OCI-LY7 (cell line): ENCODE measurements at places on chromosomes 11 and 22.

- no peak for DNase-seq
These were observed 242.7 kb upstream of the CHORDC1 start for GRCh38 chr11:90465553-90465952.

DNA sequence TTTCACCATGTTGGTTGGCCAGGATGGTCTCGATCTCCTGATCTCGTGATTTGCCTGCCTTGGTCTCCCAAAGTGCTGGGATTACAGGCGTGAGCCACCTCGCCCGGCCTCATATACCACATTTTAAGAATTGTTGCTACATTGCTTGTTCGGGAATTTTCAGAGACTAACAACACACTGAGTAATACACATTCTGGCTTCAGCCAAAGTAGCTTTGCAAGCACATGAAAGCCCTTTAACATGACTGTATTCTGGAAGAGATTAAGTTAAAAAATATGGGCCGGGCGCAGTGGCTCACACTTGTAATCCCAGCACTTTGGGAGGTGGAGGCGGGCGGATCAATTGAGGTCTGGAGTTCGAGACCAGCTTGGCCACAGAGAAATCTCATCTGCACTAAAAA is 15.0 kb downstream of the CRTAM start:
- no peak for DNase-seq

- DNase-seq = no peak
These were observed 13.2 kb downstream of the MAP6 start for GRCh38 chr11:75655605-75656004.

- peak; percentile 56 for DNase-seq
These were observed 16.3 kb upstream of the CYP2R1 start for GRCh38 chr11:14908214-14908880.

GRCh38 chr11:1598816-1599215 is 722 bp upstream of the KRTAP5-2 start:
- no peak for DNase-seq

- no peak for DNase-seq
These were observed 2.8 kb upstream of the GRAMD4 start for GRCh38 chr22:46617207-46617985.

- peak; percentile 78 for DNase-seq
These were observed 684 bp downstream of the TNFRSF13C start for GRCh38 chr22:41925783-41926460.

- no peak for DNase-seq
These were observed 73.4 kb downstream of the WNT7B start for GRCh38 chr22:45903355-45904135.

- no peak for DNase-seq
These were observed 99.8 kb downstream of the MICAL2 start for GRCh38 chr11:12210200-12210599.

DNA sequence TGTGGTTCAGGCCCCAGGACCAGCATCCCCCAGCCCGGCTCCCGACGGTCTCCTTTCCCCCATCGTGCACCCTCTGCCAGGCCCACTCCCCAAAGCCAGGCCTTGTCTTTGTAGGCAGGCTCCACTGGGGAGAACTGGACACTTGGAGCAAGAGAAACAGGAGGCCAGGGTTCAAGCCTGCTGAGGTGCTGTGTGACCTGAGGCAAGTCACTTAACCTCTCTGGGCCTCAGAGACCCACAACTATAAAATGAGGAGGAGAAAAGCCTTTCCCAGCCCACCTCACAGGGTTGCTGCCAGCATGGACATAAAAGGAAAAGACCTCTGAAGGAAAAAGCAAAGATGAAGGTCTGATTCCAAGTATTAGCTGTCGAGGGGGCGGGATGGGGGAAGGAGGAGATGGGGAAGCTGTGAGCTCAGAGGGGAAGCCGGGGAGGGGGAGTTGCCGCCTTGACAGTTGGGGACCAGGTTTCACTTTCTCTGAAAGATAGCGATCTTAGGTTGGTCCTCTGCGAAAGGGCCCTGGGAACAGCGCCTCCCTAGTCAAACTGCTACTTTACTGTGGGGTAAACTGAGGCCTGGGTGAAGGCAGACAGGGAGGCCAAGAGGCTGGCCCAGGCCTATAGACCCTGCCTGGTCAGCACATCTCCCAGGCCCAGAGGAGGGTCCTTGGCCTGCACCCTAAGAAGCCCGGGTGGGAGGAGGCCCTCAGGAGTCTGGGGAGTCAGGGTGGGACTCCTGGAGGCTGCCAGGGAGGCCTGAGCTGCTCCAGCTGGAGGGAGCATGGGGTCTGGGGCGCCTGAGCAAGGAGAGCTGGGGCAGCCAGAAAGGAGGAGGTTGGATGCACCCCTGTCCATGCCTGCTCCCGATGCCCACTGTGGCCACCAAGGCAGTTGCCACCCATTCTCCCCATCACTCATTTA is 991 bp upstream of the OSM start:
- DNase-seq = no peak

DNA sequence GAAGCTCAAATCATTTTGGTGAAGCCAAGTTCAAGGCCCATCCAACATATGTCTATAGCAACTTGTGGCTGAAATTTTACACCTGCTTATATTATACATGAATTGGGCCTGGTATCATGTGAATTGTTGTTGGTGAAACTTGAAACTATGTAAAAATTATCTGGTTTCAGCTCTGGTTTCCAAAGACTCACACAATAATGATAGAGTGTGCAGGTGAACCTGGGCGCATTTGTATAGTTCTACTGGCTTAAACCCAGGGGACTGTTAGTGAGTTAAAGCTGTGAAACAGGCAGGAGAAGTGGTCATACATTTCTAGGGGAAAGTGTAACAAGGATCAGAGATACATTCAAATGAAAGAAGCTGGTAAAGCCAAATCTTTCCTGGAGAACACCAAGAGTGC is 627.3 kb downstream of the METTL15 start:
- DNase-seq = no peak

- no peak for DNase-seq
These were observed 105.9 kb upstream of the SLC22A12 start for GRCh38 chr11:64485074-64485473.

- no peak for DNase-seq
These were observed 13.5 kb downstream of the SGSM1 start for GRCh38 chr22:24819487-24819886.

- no peak for DNase-seq
These were observed 24.8 kb downstream of the ACER3 start for GRCh38 chr11:76885390-76886097.

- DNase-seq = no peak
These were observed 7.7 kb upstream of the PLET1 start for GRCh38 chr11:112268406-112268805.

DNA sequence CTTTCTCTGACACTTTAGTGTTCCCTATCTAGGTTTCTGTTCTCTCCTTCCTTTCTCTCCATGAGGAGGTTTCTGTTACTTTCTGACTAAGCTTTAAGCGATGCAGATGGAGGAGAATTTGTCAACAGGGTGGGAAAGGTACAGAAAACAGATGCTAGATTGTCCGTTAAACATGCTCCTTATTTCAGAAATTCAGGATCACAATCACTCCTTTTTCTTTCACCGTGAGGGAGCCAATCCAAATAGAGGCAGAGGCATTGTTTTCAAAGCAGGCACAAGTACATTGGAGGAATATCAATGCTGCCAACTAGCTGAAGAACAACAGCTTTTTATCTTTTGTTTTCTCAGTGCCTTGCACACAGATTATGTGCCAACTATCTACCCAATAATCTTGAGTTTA is 215.7 kb upstream of the FOLH1 start:
- DNase-seq = no peak

DNA sequence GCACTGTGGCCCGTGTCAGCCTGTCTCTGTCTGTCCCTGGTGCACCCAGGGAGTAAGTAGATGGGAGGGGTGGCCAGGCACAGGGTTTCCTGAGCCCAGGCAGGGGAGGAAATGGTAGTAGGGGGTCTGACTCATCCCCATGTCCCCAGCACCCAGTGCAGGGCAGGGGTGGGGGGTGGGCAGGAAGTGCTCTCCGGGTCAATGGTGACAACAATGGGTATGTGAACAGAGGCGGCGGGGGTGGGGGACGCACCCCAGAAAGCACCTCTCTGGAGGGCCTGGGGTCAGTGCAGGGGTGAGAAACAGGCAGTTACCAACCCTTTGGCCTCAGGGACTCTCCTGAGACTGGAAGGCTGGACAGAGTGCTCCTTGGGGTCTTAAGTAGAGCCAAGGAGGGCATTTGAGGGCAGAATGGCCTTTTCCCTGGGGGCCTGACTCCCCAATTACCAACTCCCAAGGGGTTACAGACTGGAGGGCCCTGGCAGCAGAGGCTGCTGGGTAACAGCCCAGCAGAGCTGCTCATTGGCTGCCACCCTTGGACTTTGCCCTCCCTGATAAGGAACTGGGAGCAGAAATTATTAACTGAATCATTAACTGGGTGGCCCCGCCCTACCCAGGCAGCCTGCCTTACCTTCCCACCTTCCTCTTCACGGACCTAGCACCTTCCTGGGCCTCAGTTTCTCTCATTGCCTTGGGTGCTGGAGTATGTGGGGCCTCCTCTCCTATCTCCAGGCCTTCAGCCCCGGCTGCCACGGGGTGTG is 4.2 kb downstream of the MYRF start:
- no peak for DNase-seq

GRCh38 chr22:23079814-23080521 is 9.6 kb downstream of the GNAZ start:
- no peak for DNase-seq

- DNase-seq = no peak
These were observed 26.2 kb downstream of the MCM5 start for GRCh38 chr22:35425971-35426800.

GRCh38 chr22:30866811-30867271 is 101.7 kb downstream of the MORC2 start:
- DNase-seq = peak; percentile 9

DNA sequence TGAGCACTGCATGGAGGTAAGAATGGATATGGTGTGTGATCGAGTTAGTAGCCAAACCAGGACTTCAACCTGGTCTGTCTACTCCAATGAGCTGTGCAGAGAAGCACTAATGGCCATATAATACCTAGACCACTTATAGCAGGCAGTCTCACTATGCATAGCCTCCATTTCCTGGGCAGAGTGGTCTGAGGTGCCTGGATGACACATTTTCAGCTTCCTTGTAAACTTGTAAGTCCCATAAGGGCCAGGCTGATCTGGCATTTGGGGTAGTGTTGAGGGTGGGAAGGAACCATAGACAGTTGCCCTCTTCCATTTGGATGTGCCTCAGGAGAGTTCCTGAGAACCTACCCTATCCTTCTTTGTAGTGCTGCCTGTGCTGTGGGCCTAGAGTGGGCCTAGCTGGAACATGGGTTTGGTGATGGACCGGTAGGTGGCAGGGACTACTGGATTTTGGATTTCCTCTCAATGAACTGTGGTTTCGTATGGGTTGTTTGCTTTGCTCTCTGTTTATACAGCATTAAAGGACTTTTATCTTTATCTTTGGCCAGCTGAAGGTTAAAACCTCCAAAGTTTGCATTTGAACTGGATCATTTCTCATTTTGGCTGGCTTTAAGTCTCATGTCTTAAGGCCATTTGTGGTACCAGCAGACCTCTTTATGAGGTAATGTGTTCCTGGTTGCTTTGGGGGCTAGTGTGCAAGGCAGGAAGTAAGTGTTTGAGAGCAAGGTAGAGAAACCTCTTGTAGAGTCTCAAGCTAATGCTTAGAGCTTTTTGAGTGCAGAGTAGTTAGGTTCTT is 86.9 kb downstream of the STIM1 start:
- DNase-seq = peak; percentile 42

GRCh38 chr11:81444297-81444696 is 1289.4 kb downstream of the FAM181B start:
- no peak for DNase-seq

DNA sequence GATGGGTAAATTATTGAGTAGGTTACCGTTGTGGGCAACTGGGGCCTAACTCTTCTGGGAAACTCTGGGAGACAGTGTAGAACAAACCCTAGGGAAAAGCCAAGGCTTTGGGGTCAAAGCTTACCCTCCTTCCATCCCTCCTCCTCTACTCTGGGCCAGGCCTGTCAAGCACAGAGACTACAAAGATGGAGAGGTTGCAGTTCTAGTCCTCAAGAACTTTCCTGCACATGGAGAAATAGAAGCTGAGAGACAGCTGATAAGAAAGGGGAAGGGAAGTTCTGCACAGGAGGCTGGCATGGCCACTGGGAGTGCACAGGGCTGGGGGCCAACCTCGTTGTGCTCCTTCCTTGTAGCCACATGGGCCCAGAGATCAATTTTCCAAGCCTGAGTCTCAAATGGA is 67.2 kb upstream of the ALX4 start:
- no peak for DNase-seq

DNA sequence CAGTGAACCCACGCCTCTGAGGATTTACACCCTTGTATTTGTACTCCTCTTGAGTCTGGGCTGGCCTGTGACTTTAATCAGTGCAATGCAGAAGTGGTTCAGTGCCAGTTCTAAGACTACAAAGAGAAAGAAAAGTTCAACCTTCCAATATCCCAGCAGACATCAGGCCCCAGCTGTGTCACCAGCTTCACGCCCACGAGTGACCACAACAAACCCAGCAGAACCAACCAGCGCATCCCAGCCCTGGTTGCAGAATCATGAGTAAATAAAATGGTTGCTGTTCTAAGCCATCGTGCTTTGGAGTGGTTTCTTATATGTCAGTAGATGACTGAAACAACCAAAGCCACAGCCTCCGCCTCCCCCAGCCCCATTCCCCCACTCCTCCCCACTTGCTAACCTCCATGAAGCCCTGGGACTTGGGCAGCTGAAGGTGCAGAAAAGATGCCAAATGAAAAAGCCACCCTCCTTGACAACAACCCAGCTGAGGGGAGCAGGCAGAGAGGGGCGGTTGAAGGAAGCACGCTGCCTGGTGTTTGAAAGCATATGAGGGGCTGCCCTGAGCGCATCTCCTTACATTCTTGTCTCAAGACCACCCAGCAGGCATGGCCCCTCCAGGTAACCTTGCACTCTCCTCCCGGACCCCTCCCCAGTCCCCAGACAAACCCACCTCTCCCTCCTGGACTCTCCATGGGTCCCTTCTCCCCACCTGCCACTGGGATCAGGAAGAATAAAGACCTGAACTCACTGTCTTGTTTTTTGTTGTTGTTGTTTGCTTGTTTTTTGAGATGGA is 20.9 kb downstream of the TSKU start:
- no peak for DNase-seq
